A549 treated with GW870086 at 1 μM for 4 hours (cell line): ENCODE measurements at places on chromosomes 1 and 21. TPM values are rescaled to one million over a fixed set of nuclear protein-coding genes. Genes with fewer than 3 reads are reported as not detected.

The PROX1 gene
- 0.03 to 0.26 TPM (median 0.12 TPM) in 5 replicates for total RNA-seq

The MCOLN3 gene
- total RNA-seq, result 2.9 to 4.7 TPM (median 3.6 TPM) in 5 replicates

The LCE3E gene
- 0.51 TPM in 1 of 5 replicates, not detected in the others for total RNA-seq

The PADI2 gene
- total RNA-seq, result 0.87 to 1.5 TPM (median 1.00 TPM) in 5 replicates

The S100A7 gene
- total RNA-seq, result not detected in 5 replicates

The TNFRSF18 gene
- 0.14 to 0.19 TPM in 2 of 5 replicates, not detected in the others for total RNA-seq

The MAST2 gene
- total RNA-seq, result 15.8 to 20.3 TPM (median 18.7 TPM) in 5 replicates

The GRIK3 gene
- total RNA-seq, result not detected in 5 replicates

The OR10J5 gene
- not detected in 5 replicates for total RNA-seq

The SLC6A9 gene
- total RNA-seq, result 12.2 to 17.9 TPM (median 15.7 TPM) in 5 replicates

The KIAA1614 gene
- total RNA-seq, result 0.55 to 1.5 TPM (median 0.68 TPM) in 5 replicates

The ZBTB8A gene
- total RNA-seq, result 3.0 to 4.1 TPM (median 3.4 TPM) in 5 replicates

The PAX7 gene
- total RNA-seq, result 0.56 to 0.84 TPM (median 0.70 TPM) in 5 replicates

The KLF17 gene
- total RNA-seq, result 0.57 to 0.67 TPM (median 0.63 TPM) in 5 replicates

The TBX19 gene
- total RNA-seq, result 0.49 to 0.79 TPM (median 0.62 TPM) in 5 replicates

The ELF3 gene
- 182 to 260 TPM (median 231 TPM) in 5 replicates for total RNA-seq

The TTC39A gene
- 1.4 to 2.7 TPM (median 1.8 TPM) in 5 replicates for total RNA-seq

The ETNK2 gene
- total RNA-seq, result 5.6 to 6.4 TPM (median 5.8 TPM) in 5 replicates

The IFI44L gene
- 0.22 TPM in 2 of 5 replicates, not detected in the others for total RNA-seq

The OR2M3 gene
- total RNA-seq, result not detected in 5 replicates

The CEP170 gene
- 21.2 to 35.3 TPM (median 27.8 TPM) in 5 replicates for total RNA-seq

The TEDDM1 gene
- total RNA-seq, result not detected in 5 replicates

The S100A1 gene
- 0.62 to 0.80 TPM (median 0.73 TPM) in 4 of 5 replicates, not detected in the other for total RNA-seq

The PLEKHG5 gene
- 2.9 to 5.2 TPM (median 3.9 TPM) in 5 replicates for total RNA-seq

The DRAM2 gene
- 16.6 to 23.7 TPM (median 22.0 TPM) in 5 replicates for total RNA-seq

The PLA2G4A gene
- 7.4 to 11.1 TPM (median 9.7 TPM) in 5 replicates for total RNA-seq

The VCAM1 gene
- not detected in 5 replicates for total RNA-seq

The FMN2 gene
- total RNA-seq, result 3.7 to 5.5 TPM (median 4.9 TPM) in 5 replicates

The CNR2 gene
- 0.02 TPM in 1 of 5 replicates, not detected in the others for total RNA-seq

The CCDC27 gene
- total RNA-seq, result not detected in 5 replicates

The SPATA1 gene
- total RNA-seq, result 0.40 to 1.3 TPM (median 0.41 TPM) in 3 of 5 replicates, not detected in the others
